ENCODE measurements at places on chromosomes 3 and 15. TPM values are rescaled to one million over a fixed set of nuclear protein-coding genes. Genes with fewer than 3 reads are reported as not detected.

The RARRES1 gene
- total RNA-seq = not detected

The STRA6 gene
- not detected for total RNA-seq

The TPRA1 gene
- total RNA-seq = 15.9 TPM

The LDHAL6B gene
- not detected for total RNA-seq

The REC114 gene
- not detected for total RNA-seq

The RCCD1 gene
- 6.2 TPM for total RNA-seq

The POPDC2 gene
- 5.5 TPM for total RNA-seq

The DOCK3 gene
- 0.35 TPM for total RNA-seq

The RPL22L1 gene
- total RNA-seq = 43.6 TPM

The TTC21A gene
- total RNA-seq = 4.1 TPM

The ERICH6 gene
- not detected for total RNA-seq

The CHSY1 gene
- total RNA-seq = 24.8 TPM

The SEMA3G gene
- 33.1 TPM for total RNA-seq

The CSTA gene
- not detected for total RNA-seq

The ALDH1L1 gene
- total RNA-seq = not detected

All from CD4-positive, CD25-positive, alpha-beta regulatory T cell (primary cell).